ENCODE measurements at places on chromosomes 16 and 17. TPM values are rescaled to one million over a fixed set of nuclear protein-coding genes. Genes with fewer than 3 reads are reported as not detected.

The ST6GALNAC2 gene
- 8.7 TPM for total RNA-seq

The KCNJ18 gene
- not detected for total RNA-seq

The NXPH3 gene
- 12.6 TPM for total RNA-seq

The SLC35G6 gene
- not detected for total RNA-seq

The NPIPB5 gene
- total RNA-seq, result 199 TPM

All from esophagus muscularis mucosa (tissue), 4 donors.